ENCODE measurements at places on chromosomes 5 and 9.

- no peak for DNase-seq
Observed at GRCh38 chr5:52043543-52043942, 660.3 kb downstream of the ISL1 start.

GRCh38 chr5:132979976-132980375, 16.5 kb upstream of the AFF4 start:
- no peak for DNase-seq

DNA sequence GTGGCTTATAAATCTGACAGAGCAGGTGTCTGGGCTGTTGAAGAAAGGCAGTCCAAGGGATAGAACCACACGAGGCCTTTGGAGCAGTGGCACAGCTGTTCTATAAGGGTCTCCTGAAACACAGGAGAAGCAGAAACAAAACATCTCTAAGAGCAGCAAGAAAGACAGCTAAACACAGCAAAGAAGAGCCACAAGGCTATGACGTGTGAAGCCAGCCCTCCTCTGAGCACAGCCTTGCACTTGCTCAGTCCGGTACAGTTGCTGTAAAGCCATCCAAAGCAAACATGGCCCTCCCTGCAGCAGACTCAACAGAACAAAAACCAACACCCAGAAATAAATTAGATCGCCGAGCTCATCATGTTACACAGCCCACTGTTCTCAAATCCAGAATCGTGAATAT, 2.6 kb upstream of the GZMK start:
- no peak for DNase-seq

- no peak for DNase-seq
Observed at GRCh38 chr9:7273575-7273974, 515.8 kb downstream of the KDM4C start.

- DNase-seq = no peak
Observed at GRCh38 chr5:166671811-166672210, 1619.6 kb upstream of the WWC1 start.

DNA sequence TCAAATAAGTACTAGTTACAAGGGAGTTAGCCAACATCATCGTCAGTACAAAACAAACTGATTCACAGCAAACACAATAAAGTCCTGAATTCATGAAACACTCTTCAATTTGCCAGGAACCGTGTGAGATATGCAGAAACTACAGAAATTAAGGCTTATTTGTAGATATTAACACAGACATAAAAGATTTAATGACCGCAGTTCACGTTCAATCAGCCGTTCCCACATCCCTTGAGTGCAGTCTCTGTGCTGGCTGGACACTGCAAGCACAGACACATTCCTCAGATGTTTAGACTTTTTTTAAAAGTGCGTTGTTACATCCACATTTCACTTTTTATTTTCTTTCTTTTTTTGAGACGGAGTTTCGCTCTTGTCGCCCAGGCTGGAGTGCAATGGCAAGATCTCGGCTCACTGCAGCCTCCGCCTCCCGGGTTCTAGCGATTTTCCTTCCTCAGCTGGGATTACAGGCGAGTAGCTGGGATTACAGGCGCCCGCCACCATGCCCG, 566 bp upstream of the CEP78 start:
- DNase-seq = no peak

DNA sequence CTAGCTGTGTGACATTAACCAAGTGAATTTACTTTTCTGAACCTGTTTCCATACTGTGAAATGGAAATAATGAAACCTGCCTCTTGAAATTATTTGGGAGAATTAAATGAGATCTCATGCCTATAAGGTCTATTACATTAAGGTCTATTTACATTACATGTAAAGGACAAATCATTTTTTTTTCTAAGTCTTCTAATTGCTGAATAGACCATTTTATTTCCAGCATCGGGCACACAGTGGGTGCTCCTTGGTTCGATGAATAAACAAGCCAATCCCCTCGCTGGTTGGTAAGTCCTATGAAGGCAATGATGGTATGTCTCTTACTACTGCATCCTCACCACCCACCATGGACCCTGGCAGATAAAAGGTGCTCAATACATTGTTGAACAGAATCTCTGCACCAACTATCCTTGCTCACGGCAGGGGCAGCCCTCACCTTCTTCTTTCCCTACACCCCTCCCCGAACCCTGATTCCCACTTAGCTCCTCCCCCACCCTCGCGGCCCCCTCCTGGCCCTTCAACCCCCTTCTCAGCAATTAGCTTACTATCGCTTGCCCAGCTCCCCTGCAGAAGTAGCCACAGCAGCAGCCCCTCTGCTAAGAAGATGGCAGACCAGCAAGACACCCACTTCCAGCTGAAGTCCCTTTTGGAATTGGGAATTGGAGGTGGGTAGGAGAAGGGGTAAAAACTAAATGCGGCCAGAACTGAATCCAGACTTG, 3.0 kb downstream of the PCDH1 start:
- DNase-seq = no peak

DNA sequence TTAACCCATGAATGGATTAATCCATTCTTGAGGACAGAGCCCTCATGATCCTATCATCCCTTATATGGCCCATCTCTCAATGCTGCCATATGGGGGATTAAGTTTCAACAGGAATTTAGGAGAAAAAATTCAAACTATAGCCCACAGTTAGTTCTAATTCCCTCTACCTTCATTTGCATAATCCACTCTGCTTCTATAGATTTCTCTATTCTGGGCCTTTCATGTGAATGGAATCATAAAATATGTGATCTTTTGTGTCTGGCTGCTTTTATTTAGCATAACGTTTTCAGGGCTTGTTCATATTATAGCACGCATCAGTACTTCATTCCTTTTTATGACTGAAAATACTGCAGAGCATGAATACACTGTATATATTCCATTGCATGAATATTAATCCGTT, 55.4 kb downstream of the CTSL start:
- no peak for DNase-seq

- DNase-seq = no peak
Observed at GRCh38 chr9:81548911-81549310, 140.4 kb downstream of the TLE1 start.

GRCh38 chr5:27026801-27027200, 11.6 kb downstream of the CDH9 start:
- no peak for DNase-seq

- no peak for DNase-seq
Observed at GRCh38 chr9:14304259-14304658, 9.7 kb downstream of the NFIB start.

DNA sequence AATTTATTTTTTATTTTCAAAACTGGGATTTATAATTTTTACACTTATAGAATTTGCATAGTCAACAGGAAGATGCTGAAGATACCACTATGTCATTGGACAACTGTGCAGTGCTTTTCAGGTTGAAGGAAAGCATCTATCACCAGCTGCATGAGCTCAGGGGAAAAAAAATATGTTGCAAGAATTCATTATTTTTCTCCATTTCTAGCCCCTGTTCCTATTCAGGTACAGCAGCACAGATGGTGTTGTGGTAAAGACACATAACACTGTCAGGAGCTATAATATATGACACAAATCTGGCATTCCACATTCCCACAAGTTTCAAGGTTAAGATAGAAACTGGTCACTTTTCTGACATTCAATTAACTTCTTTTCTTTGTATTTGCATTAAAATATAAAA, 1088.6 kb downstream of the MAT2B start:
- DNase-seq = no peak

DNA sequence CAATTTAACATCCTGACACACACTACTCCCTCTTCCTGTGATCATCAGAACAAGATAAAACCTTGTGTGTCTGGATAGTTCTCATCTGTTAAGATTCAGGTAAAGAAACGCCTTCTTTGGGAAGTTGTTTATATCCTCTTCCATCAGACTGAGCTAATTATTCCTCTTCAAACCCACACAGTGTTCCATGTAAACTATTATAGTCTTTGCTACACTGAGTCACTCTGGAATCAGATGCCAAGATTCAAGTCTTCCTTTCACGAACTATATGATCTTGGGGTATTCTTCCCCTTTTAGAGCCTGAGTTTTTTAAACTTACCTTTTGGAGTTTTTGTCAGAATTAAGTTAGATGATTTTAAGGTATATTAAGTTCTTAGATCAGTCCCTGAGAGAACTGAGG, 2.0 kb downstream of the OR1J1 start:
- DNase-seq = no peak

GRCh38 chr5:62448528-62448927, 36.0 kb downstream of the IPO11 start:
- DNase-seq = no peak

GRCh38 chr5:78151594-78152271, 142.8 kb downstream of the AP3B1 start:
- no peak for DNase-seq

DNA sequence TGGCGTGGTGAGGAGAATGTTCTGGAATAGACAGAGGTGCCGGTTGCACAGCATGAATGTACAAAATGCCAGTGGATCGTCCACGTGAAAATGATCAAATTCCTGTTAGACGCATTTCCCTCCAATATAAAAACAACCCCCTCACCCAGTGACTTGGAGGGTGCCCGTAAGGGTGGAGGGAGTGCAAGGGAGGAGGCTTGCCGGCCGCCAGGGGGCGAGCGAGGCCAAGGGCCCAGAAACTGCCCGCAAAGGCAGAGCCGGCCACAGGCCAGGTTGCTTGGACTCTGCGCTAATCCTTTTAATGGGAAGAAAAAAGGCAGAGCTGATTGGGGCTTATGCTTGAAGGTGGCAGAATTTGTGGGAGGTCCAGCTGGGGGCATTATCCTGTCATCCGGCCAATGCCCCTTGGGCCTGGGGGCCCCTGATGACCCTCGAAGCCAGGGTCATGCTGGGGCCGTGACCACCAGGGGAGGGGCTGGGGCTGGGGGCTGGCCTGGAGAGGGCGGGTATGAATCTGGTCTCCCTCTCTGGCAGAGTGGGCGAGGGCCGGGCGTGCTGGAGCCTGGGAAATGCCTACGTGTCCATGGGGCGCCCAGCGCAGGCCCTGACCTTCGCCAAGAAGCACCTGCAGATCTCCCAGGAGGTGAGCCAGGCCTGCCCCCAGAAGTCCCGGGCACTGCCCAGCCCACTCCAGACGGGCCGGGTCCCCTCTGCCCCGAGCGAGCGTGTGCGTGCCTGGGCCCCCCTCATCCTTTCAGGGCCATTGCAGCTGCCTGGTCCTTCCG, 12.0 kb downstream of the GPSM1 start:
- DNase-seq = peak; percentile 24

DNA sequence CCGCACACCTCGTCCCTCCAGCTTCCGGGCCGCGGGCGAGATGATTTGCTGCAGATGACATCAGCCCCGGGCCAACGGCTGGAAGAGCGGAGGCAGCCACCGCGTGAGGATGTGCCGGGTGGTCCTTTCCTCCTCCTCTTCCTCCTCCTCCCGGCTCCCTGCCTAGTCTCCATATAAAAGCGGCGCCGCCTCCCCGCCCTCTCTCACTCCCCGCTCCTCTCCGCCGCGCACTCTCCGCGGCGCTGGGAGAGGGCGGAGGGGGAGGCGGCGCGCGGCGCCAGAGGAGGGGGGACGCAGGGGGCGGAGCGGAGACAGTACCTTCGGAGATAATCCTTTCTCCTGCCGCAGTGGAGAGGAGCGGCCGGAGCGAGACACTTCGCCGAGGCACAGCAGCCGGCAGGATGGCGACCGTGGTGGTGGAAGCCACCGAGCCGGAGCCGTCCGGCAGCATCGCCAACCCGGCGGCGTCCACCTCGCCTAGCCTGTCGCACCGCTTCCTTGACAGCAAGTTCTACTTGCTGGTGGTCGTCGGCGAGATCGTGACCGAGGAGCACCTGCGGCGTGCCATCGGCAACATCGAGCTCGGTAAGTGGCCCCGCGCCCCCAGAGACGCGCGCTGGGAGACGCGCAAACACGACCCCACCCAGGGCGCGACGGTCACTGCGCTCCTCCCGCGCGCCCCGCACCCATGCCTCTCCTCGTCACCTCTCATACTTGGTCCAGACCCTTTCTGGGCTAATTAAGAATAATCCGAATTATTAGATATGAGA, at the start of gene MAP1B:
Gene MAP1B, plus strand, starts transcription at position 345 of the 770 bp plus-strand sequence. Its CDS starts 57 bp downstream, at position 402.
- DNase-seq = no peak

- DNase-seq = no peak
Observed at GRCh38 chr5:143693651-143694252, 118.2 kb upstream of the HMHB1 start.

- no peak for DNase-seq
Observed at GRCh38 chr5:154385236-154385512, 60.6 kb upstream of the SAP30L start.

DNA sequence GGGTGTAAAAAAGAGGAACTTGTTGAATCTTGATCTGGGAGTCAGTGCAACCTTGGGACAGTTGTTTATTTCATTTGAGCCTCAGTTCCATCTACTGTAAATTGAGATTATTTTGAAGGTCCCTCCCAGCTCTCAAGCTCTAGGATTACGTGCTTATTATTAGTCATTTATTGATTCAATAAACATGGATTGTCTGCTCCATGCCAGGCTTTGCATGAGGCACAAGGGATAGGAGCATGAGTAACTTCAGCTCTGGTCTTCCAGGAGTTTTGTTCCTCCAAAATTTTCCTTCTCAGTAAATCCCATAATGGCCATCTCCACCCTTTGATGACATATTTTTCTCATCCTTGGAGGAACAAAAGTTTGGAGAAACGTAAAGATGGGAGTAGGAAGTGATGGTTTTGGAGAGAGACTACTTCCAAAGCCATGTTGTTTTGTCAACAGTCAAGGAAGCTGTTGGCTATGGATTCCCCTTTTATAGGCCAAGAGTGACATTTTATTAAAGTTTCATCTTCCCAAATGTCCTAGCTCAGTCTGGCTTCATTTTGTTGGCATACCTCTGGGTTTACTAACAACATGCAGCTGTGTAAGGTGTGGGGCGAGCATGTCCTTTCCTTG, 244.6 kb downstream of the DMRT2 start:
- DNase-seq = no peak

GRCh38 chr5:54707841-54708240, 190.3 kb downstream of the SNX18 start:
- no peak for DNase-seq

DNA sequence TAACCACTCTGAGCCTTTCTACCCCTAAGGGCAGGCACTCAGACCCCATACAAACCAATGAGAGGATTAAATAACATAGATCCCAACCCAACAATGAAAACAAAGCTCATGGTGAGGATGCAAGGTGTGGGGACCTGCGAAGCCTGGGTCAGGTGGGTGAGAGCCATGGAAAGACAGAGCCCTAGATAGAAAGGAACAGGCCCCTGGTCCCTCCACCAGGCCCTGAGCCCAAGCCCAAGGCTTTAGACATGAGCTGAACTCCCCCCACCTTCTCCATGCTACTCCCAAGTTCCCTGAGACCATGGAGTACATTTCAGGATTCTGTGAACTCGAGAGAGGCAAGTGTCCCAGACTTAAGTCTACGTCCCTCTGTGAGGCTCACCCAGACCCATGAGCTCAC, 106.5 kb downstream of the SAXO1 start:
- DNase-seq = no peak
